ENCODE measurements at places on chromosomes 7 and 10. TPM values are rescaled to one million over a fixed set of nuclear protein-coding genes. Genes with fewer than 3 reads are reported as not detected.

DNA sequence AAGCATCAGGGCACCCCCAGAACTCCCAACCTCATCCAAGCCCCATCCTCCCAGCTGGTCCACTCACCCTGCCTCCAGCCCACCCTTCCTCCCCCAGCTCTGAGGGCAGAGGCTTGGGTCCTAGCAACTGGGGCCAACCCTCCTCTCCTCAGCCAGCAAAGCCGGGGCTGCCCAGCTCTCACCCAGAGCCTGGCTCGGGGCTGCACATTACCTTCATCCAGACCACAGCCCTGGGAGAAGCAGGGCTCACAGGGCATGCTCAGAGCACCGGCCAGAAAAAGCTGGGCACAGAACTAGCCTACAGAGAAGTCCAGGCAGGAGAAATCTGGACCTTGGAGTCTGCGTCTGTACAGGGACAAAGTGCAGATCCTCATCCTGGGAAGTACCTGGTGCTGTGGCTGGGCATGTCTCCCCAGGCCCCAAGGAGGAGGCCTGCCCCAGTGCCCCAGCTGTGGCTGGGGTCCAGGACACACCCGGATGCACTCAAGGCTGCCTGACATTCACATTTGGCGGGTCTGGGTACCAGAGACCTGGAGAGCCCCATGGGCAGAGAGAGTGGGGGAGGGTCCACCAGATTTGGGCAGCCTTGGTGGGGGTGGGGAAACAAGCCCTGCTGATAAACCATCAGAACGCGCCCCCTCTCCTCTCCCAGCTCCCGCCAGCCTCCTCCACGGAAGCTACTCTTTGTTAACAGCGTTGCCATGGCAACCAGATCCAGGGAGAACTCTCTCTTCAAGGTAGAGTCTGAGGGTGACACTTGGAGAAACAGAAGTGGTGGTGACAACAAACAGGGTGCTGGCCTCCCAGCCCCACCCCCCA lies 5.1 kb downstream of the RASGEF1A start:
- no peaks in the 10 kb centered on the region for H3K36me3 ChIP-seq
- no peaks in the 10 kb centered on the region for H3K4me1 ChIP-seq
- no peak for DNase-seq
- H3K27me3 ChIP-seq = no peaks in the 10 kb centered on the region
- H3K4me3 ChIP-seq = no peak overlapping the region

GRCh38 chr7:74092964-74093471 lies 9.4 kb downstream of the LIMK1 start:
- H3K4me1 ChIP-seq = peaks cover 11% of the 10 kb centered on the region
- H3K4me3 ChIP-seq = no peak overlapping the region
- no peaks in the 10 kb centered on the region for H3K36me3 ChIP-seq
- peak overlapping the region; percentile 63 for H3K27ac ChIP-seq

DNA sequence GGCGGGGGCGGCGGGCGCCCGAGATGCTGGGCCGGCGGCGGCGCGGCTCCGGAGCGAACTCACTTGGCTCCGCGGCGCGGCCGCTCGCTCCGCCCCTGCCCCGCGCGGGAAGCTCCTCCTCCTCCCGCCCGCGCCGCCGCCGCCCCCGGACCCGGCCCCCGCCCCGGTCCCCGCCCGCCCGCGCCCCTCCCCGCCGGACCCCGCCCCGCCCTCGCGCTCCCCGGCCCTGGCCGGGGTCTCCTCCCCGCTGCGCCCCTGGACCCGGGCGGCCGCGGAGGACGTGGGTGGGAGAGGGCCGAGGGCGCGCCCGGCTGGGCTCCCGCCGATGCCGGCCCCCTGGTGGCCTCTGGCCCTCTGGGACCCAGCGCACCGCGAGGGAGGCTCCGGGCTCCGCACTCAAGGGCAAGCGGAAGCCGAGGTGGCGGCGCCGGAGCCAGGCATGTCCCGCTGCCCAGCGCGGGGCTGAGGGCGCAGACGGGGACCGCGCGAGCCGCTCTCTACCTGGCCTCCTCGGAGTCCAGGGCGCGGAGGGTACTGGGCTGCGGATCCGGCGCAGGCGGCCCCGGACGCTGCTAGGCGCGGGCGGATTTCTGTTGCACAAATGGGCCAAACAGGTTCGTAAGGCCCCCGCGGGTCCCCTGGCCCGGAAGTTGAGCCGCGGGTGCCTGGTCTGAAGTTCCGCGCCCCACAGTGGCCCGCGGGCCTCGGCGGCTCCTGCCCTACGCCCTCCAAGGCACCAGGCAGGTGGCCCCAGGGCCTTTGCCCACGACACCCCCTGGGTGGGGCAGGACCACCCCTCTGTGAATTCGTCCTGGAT lies at the start of gene TCERG1L:
Gene TCERG1L (minus strand): TSS at position 61 of the 817 bp plus-strand sequence. CDS start 86 bp downstream, outside the sequence.
- H3K27ac ChIP-seq = peak within 1 kb of the TSS; percentile 84
- DNase-seq = peak; percentile 58
- no peaks in the 10 kb centered on the region for H3K27me3 ChIP-seq

- no peak overlapping the region for H3K4me3 ChIP-seq
- no peak for DNase-seq
- H3K36me3 ChIP-seq = peaks cover 16% of the 10 kb centered on the region
Measured at GRCh38 chr10:94349327-94349726, 13.4 kb downstream of the NOC3L start.

DNA sequence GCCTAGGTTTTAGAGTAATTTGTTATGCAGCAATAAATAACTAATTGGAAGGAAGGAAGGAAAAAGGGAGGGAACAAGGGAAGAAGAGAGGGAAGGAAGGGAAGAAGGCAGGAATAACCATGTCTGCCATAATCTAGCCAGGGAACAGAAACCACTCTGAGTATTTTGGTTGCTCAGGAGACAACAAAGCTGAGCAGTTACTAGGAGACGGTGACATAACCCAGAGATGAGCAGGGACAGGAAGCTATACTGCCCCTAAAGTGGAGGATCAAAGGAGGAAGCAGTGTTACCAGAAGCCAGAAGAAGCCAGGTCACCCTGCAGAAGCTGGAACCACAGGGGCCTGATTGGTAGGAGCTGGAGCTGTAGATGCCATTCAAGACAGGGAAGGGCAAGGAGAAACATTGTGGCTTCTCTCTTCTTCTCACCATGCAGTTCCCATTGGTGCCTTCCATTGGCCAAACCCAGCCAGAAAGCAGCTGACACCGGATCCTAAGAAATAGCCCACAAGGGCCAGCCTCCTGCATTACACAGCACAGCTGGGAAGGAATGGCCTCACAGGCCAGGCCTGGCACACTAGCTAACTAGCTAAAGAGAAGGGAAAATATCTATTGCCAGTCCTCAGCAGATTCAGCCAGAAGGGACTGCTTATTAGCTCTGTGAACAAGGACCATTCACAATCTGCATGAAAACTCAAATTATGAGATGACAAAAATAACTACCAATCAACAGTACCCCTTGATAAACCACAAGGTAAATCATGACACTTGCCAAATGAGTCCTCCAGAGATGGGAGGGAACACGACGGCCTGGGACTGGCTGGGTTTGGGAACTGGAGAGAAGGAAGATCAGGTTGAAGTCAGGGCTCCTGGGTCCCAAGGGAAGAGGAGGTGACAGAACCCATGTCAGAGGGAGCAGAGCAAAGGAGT lies 184.5 kb upstream of the NFE2L3 start:
- no peaks in the 10 kb centered on the region for H3K36me3 ChIP-seq
- H3K27ac ChIP-seq = no peak overlapping the region
- no peak overlapping the region for H3K4me3 ChIP-seq
- peaks cover 4% of the 10 kb centered on the region for H3K27me3 ChIP-seq

DNA sequence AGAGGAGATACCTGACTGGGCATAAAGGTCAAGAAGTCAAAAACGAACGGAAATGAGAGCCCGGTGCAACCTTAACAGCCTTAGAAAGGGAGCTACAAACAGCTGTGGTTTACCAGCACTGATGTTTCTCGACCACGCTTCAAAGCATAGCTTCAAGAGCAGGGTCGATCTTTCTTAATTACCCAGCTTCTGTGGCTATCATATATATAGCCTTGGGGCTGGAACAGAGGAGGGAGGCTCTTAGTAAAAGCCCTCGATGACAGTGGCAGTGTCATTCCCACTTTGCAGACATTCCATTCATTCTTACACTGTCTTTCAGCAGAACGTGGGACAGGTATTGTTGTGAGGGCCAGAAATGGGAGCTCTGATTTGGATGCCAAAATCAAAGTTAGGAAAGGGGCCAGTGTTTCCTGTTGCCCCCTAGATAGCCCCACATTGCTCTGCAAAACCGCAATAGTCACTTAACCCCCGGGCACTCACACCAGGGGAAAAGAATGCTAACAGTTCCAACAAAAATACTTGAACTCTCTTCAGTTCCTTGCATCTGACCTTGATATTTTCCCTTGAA lies 141.5 kb downstream of the MTPAP start:
- DNase-seq = no peak
- no peak overlapping the region for H3K4me3 ChIP-seq
- H3K4me1 ChIP-seq = peaks cover 13% of the 10 kb centered on the region
- no peaks in the 10 kb centered on the region for H3K36me3 ChIP-seq
- peak overlapping the region; percentile 64 for H3K27ac ChIP-seq
- H3K27me3 ChIP-seq = no peaks in the 10 kb centered on the region

DNA sequence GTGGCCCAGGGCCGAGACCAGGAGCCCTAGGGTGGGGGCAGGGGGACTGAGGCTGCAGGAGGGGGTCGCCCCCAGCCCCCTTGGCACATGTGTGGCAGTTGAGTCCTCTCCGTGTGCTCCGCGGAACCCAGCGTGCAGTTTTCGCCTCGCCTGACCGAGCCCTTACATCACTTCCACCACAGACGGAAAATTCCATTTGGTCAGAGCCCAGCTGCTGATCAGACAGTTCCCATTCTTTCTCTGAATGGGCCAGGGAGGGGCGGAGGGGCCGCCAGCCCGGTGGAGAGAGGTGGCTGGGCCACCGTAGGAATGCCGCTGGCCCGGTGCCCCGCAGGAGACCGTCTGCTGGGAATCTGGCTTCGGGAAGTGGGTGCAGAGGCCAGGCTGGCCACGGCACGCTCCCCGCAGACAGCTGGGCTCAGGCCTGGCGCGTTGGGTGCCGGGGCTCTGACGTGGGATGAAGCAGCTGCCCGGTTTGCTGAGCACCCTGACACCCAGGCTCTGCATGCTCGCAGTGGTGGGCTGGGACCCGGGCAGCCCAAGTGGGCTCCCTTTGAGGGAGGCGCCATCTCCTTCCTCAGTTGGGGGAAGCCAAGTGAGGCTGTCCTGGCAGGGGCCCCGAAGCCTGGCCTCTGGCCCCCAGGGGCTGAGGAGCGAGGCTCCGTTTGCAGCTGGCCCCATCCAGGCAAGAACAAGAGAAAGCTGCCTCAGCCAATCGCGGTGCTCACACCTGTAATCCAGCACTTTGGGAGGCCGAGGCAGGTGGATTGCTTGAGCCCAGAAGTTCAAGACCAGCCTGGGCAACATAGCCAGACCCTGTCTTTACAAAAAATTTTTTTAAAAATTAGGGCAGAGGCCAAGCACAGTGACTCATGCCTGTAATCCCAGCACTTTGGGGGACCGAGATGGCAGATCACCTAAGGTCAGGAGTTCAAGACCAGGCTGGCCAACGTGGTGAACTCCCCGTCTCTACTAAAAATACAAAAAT lies 9.9 kb downstream of the TTYH3 start:
- no peaks in the 10 kb centered on the region for H3K27me3 ChIP-seq
- H3K4me1 ChIP-seq = peaks cover 42% of the 10 kb centered on the region
- H3K36me3 ChIP-seq = no peaks in the 10 kb centered on the region
- H3K27ac ChIP-seq = peak overlapping the region; percentile 98
- no peak overlapping the region for H3K4me3 ChIP-seq
- DNase-seq = peak; percentile 99

GRCh38 chr10:84665883-84666463 lies 337.6 kb downstream of the CCSER2 start:
- no peak overlapping the region for H3K27ac ChIP-seq
- no peaks in the 10 kb centered on the region for H3K36me3 ChIP-seq
- peak; percentile 26 for DNase-seq
- H3K4me3 ChIP-seq = no peak overlapping the region
- H3K4me1 ChIP-seq = no peaks in the 10 kb centered on the region

DNA sequence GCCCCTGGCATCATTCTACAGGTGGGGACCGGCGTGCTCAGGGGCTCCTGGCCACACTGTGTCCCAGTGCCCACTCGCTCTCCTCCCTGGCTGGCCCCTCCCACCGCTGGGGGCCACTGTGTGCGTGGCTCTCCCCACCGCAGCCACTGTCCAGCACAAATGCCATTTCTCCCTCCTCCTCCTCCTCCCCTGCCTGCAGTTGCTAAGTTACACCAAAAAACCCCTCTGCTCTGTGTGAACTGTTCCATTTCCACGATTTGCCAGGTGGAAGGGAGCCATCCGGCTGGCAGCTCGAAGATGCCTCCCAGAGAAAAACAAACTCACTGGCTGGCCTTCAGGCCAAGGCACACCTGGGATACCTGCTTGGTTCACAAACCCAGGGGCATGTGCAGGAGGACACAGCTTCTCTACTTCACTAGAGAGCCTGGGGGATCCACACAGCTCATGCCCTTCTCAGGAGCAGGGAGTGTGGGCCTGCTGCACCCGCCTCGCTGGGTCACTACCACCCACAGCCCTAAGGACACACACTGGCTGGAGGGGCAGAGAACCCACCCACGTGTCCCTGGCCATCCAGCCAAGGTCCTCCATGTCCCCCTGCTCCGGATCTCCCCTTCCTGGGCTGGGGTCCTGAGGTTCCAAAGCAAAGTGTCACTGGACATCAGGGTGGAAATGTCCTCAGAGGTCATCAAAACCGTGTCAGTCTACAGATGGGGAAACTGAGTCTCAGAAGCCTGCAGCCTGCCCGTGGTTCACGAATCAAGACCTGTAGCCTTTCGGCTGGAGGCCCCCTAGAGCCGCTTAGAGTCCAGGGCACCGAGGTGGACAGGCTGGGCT lies 1.7 kb downstream of the RASGEF1A start:
- no peaks in the 10 kb centered on the region for H3K36me3 ChIP-seq
- peaks cover 4% of the 10 kb centered on the region for H3K4me1 ChIP-seq
- H3K27ac ChIP-seq = no peak overlapping the region
- DNase-seq = no peak

DNA sequence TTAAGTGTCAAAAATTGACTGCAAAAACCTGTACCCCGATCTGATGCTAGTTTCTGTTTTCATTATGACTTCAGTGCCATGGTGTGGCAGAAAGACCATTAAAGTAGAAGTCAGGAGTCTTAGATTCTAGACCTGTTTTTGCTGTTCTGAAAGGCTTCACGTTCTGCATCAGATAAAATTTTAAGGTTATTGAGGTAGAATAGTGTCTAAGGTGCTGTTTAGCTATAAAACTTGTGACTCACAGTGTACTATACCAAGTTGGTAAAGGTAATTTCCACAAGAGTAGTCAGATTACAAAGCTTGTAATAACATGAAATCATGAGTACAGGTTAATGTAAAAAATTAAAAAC lies 38.6 kb downstream of the ZNRF2 start:
- H3K36me3 ChIP-seq = no peaks in the 10 kb centered on the region
- no peak overlapping the region for H3K4me3 ChIP-seq
- no peaks in the 10 kb centered on the region for H3K27me3 ChIP-seq
- no peak for DNase-seq
- H3K27ac ChIP-seq = no peak overlapping the region
- H3K4me1 ChIP-seq = peaks cover 20% of the 10 kb centered on the region

- no peaks in the 10 kb centered on the region for H3K27me3 ChIP-seq
- peaks cover 3% of the 10 kb centered on the region for H3K4me1 ChIP-seq
- no peaks in the 10 kb centered on the region for H3K36me3 ChIP-seq
Measured at GRCh38 chr7:80583901-80584300, 54.5 kb upstream of the CD36 start.

The TACC2 gene
- total RNA-seq = 95.9 TPM

The SFTPA2 gene
- not detected for total RNA-seq

The SPDYE2B gene
- total RNA-seq = not detected

The MMRN2 gene
- total RNA-seq = 26.1 TPM

The FBXO24 gene
- total RNA-seq = 0.67 TPM

The STEAP4 gene
- 34.3 TPM for total RNA-seq

The FXYD4 gene
- not detected for total RNA-seq

The CPVL gene
- total RNA-seq = 79.8 TPM

The TMEM270 gene
- not detected for total RNA-seq

The TPK1 gene
- total RNA-seq = 10.4 TPM

The PTF1A gene
- not detected for total RNA-seq

The GIMAP6 gene
- total RNA-seq = 22.6 TPM

The RTKN2 gene
- total RNA-seq = 0.49 TPM

All from thyroid gland (tissue), 4 donors.